CD4-positive, alpha-beta T cell treated with Interleukin-4 for 1 hour (primary cell): ENCODE measurements at places on chromosomes 4 and X.
A peak's percentile ranks its signal among the peaks of the same experiment; 100 is the strongest.

- DNase-seq = no peak
These were observed 78.3 kb downstream of the CHIC2 start for GRCh38 chr4:53986062-53986461.

DNA sequence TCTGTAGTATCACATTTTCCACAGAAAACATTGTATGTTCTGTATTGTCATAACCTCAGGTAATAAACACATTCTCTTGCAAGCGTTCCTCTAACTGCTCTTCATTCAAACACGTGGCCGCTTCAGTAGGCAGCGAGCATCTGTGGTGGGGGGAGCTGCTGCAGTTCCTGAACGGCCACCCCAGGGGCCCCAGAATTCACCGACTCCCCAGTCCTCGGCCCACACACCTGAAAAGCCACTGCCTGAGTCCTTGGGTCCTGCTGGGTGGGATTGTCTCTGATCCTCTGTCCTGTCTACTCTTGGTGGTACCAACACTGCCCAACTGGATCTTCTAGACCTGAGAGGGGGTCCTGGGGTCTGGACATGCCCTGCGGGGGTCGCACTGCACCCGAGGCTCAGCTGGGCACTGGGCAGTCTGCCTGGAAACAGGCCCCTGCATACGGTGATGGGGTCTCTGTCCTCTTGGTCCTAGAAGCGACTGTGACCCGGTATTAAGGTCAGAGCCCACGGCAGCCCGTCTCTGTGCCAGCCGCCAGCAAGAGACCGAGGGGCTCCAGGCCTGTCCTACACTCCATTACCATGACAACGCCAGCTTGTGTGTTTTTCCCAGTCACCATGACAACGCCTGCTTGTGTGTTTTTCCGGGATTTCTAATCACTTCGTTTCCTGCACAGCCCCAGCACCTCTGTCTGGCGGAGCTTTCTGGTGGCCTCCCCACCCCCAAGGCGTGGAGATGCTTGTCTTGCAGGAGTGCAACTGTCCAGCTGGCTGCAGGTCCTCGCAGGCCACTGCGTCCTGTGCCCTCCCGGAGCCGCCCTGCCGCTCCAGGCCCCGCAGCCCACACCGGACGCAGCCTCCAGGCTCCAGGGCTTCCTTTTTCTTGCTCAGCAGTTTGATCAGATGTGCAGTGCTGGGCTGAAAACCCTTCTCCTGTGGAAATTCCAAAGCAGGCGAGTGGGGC lies 16.0 kb downstream of the CTBP1 start:
- DNase-seq = no peak

- no peak for DNase-seq
These were observed 97.6 kb downstream of the RAB28 start for GRCh38 chr4:13386405-13387107.

DNA sequence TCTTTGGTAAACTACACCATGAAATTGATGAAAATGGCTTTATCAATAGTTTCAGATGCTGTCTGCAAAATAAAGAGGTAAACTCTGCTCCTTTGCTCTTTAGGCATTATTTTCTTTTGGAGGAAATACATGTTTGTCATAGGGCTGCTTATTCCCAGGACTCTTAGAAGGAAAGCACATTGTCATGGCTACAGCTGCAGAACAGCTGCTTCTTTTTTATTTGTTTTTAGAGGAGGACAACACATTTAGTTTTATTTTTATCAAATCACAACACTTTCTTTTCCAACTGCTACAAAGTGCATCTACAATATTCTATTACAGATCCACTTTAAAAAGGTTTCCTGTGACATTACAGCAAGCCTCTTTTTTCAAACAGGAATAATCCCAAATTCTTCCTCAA lies 12.7 kb upstream of the HPF1 start:
- no peak for DNase-seq

DNA sequence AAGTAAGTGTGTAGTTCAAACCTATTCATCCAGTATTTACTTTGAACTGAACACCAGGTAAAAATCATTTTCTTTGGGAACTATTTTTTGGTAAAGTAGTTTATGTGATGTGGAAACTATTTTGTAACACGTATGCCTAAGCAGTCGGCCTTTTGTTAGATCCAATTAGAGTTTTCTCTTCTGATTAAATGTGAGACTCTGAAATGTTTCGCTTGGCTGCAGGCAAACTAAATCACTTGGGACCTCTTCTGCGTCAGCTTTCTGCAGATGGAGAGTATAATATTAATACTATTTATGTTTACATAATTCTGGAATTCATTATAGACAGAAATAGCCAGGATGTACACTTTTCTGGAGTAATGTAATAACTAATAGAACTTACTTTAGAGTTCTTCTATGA lies 46.9 kb downstream of the BMPR1B start:
- DNase-seq = no peak

GRCh38 chrX:134024686-134025377 lies 39.4 kb upstream of the GPC3 start:
- no peak for DNase-seq

DNA sequence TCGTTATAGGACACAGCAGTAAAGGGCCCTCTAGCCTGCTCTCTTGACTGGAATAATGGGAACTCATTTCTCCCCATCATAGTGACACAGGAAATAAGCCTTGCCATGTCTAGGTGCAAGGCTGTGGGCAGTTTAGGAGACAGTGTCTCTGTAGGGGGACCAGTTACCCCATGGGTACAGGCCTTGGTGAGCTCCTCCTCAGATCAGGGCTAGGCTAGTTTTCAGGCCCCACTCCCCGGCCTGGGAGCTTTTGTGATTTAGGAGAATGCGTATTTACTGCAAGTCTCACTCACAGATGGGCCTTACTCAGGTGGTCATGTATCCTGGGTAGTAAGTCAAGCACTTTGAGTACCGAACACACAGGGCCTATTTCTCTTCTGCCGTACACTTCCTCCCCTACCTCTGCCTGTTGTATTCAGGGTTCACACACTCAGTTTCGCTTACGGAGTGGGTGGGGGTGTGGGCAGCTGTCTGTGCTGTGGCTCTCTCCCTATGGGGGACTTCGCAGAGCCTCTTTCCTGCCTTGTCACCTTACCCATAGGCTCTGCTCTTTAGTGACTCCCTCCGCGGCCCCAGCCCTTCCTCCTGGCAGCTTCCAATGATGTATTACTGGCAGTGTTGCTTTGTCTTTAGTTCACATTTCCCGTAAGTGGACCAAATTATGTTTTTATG lies 34.2 kb downstream of the FAM193A start:
- peak; percentile 50 for DNase-seq

DNA sequence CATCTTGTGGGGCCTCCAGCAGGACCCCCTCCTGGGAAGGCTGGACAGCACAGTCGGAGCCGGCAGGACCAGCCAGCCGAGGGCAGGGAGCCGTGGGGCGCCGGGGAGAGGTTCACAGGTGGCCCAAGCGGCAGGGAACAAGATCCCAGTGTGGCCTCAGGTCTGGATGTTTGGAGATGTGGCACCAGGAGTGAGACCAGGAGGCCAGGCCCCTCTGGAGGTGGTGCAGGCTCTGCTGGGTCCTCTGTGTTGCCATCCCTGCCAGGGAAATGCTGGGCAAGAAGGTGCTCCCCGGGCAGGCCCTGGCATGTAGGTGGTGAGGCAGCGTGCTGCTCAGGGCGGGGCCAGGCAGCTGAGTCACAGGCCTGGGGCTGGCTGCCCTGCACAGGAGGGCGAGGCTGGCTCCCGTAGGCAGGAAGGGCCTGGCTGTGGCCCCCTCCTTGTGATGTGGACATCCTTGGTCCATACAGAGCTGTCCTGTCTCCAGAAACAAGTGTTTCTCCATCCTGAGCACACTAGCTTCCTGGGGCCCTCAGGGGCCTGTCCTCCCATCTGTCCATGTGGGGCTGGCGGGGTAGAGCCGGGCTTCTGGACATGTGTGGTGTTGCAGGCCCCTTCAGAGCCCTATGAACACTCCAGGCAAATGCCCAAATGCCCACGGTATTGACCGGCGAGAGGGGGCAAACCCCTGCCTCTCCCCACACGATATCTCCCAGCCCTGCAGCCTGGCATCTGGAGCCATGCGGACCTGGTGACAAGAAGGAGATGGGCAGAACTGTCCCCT lies 4.8 kb upstream of the HGFAC start:
- no peak for DNase-seq

- no peak for DNase-seq
These were observed 110.4 kb downstream of the RPA4 start for GRCh38 chrX:96994093-96994492.

DNA sequence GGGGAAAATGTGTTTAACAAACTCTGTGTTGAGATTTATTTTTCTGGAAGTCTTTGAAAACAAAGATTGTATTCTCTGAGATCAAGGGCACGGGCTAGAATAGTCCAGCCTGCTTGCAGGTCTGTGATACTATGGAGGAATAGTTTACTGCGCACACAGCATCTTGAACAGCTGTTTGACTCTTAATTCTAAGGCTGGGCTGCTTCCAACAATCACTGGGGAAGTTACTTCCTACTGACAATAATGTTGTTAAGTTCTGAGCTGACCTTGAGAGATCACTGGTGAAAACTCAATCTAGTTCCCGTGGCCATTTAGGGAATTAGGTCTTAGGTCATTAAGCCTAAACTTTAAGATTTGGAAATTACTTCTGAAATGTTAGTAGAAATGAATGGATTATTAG lies 416.1 kb upstream of the FTHL17 start:
- no peak for DNase-seq

DNA sequence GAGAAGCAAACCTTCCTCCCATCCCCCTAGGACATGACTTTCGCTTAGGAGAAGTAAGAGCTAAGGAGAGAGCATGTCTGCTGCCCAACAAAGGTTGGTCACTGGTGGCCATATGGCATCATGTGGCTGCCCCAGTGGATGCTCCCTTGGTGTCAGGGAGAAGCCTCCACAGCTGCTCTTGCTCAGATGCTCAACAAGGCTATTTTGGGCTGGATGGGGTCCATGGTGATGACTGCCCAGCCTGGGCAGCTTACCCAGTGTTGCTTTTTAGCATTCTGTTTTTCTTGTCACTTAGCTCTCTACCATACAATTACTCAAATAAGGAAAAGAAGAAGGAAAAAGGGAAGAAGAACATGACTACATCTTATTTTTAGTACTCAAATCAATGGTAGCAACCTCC lies 48.9 kb upstream of the PPARGC1A start:
- DNase-seq = no peak

GRCh38 chrX:94742772-94743171 lies 1068.8 kb downstream of the FAM133A start:
- no peak for DNase-seq

DNA sequence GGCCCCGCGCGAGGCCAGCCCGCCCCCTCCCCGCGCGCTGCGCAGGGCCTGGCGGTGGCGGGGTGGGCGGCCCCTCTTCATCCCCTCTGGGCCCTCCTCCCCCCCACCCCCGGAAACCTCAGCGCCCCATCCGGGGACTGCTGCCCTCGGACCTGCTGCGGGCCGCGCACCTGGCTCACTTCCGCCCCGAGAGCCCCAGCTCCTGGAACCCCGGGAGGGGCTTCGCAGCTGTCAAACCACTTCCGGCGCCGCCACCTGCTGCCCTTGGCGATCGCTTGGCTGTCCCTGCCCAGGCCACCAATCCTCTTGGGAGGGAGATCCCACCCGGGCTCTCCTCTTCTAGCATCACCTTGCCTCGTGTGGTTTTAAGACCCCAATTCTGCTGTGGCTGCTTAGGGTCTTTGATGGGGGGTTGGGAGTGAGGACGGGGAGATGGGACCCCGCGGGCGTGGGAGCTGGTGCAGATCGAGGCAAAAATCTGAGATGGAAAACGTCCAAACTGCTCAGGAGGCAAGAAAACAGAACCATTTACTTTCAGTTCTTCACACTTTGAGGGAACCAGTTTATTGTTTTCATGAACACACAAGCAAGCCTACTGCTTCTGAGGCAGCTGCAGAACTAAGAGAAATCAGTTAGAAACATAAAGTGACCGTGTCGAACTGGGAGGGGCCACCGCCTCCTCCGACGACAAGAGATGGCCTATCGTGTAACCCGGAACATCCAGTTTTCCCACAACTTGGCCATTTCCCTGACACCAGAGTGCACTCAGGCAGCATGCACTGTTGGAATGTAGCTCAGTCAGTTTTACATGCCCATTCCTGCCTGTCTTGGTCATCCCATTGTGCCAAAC lies 754 bp downstream of the MTMR1 start:
- peak; percentile 77 for DNase-seq

DNA sequence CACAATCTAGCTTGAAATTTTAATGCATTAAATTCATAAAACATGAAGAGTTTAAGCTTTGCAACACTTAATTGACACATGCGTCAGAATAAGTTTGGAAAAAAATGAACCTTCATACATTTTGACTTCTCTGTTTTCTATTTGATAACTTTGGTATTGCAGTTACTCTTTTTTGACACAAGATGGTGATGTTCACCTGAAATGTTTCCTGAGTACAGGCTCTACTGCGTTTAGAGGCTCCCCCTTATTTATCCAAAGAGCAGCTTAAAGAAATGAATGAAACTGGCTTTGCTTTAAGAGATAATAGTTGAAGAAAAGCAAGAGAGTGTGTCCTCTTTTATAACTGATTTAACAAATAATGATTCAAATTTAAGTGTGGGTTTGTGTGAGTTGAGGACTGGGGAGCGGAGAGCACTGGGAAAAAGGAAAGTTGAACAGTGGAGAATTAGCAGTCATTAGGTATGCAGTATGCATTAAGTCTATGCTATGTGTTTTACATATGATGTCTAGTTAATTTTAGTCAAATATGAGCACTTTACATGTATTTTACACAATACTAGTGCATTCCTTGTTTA lies 180.6 kb upstream of the NUDT6 start:
- DNase-seq = peak; percentile 28

GRCh38 chrX:96906741-96907140 lies 23.0 kb downstream of the RPA4 start:
- DNase-seq = no peak

DNA sequence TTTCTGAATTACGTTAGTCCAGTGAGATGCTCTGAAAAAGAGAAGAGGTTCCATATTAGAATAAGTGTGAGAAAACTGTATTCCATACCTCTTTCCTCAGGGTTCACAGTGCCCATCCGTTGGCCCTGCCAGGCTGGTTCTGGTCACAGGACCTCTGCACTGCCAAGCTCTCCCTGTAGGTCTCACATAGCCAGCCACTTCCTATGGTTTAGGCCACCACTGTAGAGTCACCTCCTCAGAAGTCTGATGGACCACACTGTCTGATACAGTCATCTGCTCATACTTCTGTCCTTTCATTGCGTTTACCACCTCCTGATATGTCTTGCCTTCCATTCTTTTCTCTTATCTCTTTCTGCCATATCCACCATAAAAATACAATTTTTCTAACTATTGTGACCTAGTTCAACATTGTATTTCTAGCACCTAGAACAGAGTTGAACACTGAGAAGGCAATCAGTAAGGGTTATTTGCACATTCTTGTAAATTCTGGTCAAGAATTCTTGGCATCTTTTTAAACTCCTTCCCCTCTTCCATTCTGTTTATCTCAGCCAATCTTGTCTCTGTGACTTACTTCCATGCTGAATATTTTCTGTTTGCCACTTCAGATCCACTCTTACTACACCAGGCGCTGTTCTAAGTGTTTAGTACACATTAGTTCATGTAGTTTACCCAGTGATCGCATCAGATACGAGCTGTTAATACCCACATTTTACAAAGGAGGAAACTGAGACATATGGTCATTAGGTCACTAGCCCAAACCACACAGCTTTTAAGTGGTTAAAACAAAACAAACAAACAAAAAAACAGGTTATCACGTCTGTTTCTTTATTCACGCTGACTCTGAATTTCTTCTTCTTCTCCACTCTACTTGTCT lies 125.6 kb downstream of the CBR4 start:
- no peak for DNase-seq
